KBM-7 (cell line): ENCODE measurements at places on chromosomes 1 and 21.

DNA sequence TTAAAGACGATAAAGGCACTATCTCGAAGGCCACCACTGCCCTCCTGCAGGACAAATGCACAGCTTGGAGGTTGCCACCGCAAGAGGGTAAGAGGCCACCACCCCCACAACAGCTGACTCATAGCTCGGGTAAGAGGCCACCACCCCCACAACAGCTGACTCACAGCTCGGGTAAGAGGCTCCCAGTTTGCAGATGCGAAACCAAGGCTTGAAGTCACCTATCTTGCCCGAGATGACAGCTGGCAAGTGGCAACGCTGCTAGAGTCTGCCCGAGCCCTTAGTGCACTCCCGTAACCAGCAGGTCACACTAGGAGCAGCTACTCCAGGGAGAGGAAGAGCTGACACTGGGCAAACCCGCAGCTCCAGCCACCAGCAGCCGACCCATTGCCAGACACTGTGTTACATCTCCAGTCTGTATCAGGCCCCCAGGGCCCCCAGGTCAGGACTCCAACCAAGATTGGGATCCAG lies 17.1 kb upstream of the SPSB1 start:
- DNase-seq, result peak; percentile 62

DNA sequence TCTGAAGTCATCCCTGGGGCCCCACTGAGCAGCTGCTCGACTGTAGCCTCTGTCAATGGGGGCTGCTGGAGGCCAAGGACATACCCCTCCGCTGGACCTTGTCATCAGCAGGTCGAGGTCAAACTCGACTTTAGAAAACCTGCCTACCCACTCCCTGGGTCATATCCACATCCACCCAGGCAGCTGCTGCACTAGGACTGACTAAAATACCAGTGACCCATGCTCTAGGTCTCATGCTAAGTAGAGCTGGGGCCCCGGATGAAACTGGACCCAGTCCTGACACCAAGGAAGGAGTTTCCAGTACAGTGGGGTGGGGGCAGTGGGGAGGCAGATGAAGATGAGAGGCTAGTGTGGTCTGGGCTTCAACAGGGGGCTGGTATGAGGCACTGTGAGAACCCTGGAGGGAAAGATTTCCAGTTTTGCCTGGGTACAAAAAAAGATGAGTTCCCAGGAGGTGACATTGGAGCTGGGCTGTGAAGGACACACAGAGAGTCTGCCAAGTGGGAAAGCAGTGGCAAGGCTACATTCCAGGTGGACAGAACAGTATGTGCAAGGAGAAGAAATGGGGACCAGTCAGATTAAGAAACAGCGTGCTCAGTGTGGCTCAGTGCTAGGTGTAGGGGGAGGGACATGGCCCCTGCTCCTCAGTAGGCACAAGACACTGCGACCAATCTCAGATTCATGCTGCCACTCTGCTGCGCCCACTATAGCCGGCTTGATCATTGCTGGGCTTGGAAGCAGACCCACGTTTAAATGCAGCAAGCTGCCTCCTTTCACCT lies 12.4 kb downstream of the SLC2A1 start:
- DNase-seq, result no peak

DNA sequence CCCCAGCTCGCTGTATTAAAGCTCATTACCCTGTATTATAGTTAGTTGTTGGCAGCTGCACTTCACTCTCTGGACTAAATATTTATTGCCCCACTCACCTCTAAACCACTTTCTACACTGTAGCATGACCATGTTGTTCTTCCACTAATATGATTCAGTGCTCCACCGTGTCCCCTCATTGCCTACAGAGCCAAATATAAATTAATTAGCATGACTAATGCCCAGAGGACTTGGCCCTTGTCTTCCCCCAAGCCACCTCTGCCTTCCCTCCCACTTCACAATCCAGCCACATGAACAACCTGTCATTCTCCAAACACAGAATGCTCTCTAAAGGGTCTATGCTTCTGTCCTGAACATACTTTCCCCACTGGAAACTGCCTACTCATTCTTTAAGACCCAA lies 276.5 kb downstream of the PLPP3 start:
- DNase-seq, result no peak

- no peak for DNase-seq
These were observed 36.8 kb upstream of the RUNX3 start for GRCh38 chr1:24966724-24967346.

GRCh38 chr21:42499444-42500112 lies 3.6 kb upstream of the RSPH1 start:
- DNase-seq, result no peak

GRCh38 chr1:15065291-15065690 lies 88.3 kb upstream of the TMEM51 start:
- DNase-seq, result no peak

GRCh38 chr1:97529600-97529999 lies 391.2 kb downstream of the DPYD start:
- DNase-seq, result no peak

DNA sequence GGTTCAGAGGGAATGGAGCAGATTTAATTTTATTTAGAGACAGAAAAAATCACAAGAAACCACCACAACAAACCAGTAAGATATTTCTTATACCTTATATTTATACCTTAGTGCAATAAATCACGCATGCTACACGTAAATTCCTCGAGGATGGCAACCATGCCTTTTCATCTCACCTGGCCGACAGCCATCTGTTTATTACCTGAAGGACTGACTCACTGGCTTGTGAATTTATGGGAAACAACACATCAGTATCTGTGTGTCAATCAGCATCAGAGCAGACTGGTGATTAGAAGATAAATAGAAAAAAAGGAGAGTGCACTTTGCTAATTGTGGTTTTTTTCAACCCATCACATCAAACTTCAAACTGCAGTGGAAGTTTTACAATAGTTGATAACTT lies 58.4 kb downstream of the S1PR1 start:
- no peak for DNase-seq

GRCh38 chr1:236108027-236108648 lies 34.2 kb upstream of the GPR137B start:
- DNase-seq, result no peak

DNA sequence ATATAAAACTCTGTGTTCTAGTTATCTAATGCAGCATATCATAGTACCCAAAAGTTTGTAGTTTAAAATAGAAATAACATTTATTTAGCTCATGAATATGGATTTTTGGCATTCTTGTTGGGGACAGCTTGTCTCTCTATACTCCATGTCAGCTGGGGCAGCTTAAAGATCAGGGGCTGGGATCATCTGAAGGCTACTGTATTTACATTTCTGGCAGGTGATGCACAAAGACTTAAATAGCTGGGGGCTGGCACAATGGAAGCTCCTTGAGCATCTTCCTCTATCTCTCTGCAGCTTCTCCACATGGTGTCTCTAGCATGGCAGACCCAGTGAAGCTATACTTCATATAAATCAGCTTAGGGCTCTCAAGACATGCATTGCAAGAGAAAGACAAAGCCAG lies 55.6 kb upstream of the DAB1 start:
- DNase-seq, result no peak

- no peak for DNase-seq
These were observed 631.6 kb upstream of the CAMK1G start for GRCh38 chr1:208951908-208952307.

DNA sequence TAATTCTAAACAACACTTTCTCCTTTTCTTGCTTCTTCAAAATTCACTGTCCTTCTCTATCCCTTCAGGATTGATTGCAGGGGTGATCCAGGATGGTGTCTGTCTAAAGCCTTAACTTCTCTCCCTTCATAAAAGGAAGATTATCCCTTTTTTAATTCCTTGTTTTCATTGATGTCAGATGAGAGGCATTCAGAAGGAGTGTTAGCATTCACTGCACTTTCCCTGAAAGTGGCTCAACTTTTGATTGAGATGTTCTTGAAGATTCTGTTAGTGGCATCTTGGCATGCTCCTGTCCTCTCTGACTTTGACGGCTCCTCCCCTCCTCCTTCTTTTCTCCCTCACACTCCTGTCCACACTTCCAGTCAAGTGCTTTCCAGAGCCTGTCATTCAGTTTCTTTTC lies 71.6 kb downstream of the ST6GALNAC3 start:
- DNase-seq, result no peak

DNA sequence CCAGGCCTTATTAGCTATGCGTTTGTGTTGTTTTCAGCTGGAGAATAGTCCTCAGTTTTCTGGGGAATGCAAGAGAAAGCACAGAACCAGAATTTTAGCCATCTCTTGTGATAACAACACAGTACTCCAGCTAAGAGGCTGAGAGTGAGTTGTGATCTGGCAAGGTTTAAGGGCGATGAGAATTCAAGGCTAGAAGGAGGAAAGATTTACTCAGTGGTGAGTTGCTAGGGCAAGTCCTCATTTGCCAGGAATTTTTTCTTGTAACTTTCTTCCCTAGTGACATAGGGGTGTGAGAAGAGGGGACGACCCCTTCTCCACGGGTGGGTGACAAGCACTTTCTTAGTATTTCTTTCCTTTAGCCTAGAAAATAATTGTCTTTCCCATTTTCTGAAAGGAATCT lies 53.2 kb downstream of the HHAT start:
- no peak for DNase-seq

- peak; percentile 70 for DNase-seq
These were observed 83.6 kb upstream of the SLC25A33 start for GRCh38 chr1:9455487-9456234.

- DNase-seq, result no peak
These were observed 14.1 kb upstream of the KLHDC8A start for GRCh38 chr1:205370780-205371179.

- no peak for DNase-seq
These were observed 8.3 kb upstream of the TRABD2B start for GRCh38 chr1:48005253-48006117.

DNA sequence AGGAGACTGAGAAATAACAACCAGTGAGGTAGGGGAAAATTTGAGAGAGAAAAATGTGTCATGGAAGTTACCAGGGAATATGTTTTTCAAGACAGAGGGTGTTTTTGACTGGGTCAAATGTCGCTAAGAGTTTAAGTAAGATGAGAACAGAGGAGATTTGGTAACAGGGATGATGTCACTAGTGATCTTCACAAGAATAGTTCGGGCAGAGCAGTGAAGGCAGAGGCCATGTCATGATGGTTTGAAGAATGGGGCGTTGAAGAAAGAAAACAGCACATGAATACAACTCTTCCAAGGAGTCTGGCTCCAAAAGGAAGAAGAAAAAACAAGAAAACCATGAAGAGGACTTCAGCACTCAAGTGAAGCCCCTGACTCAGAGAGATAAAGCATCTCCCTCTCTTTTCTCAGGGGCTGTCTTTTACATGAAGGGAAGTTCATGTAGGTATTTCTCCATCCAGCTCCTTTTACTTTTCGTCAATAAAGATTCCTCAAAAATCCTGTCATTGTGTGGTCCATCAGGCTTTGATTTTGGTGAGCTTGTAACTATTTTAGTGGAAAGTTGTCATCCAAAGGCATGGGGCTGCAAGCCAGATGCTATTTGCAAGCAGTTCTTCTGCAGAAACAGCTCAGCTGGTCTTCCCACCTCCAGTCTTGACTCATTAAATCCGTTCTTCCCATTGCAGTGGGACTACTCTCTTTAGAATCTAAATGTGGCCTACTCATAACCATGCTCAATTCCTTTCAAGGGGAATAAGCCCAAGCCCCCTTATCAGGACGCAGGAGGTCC lies 397.3 kb downstream of the LMX1A start:
- no peak for DNase-seq

DNA sequence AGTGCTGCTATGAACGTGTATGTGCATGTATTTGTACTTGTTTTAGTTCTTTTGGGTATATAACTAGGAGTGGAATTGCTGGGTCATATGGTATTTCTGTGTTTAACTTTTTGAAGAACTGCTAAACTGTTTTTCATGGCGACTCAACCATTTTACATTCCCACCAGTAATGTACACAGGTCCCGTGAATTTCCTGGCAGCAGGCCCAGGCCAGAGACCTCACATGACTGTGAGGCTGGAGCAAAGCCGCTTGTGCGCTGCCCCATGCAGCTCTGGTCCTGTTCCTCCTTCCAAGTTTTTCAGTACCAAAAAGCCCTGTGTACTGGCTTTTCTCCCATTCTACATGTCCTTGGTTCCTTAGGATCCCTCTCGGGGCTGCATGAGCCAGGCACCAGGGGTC lies 29.6 kb downstream of the ACOT11 start:
- DNase-seq, result no peak

GRCh38 chr1:230768903-230769570 lies 21.8 kb downstream of the CAPN9 start:
- no peak for DNase-seq

GRCh38 chr1:183417772-183418491 lies at the start of gene NMNAT2:
Gene NMNAT2, minus strand, starts transcription at chr1:183418380. Its CDS starts 113 bp downstream, at chr1:183418267.
- DNase-seq, result no peak

DNA sequence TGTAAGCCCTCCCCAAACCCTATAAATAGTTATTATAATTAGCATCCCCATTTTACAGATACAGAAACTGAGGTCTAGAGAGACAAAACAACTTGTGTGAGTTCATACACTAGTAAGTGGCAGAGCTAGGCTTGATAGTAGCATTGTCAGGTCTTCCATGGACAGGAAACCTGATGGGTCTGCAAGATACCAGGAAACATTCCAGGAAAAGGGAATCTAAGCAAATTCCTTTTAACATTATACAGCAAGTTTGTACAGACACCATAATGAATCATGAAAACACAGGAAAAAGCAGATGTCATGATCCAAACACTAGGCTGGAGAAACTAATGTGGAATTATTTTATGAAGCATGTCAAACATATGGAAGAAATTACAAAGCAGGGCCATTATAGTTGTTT lies 89.1 kb upstream of the KCNK2 start:
- DNase-seq, result no peak

- no peak for DNase-seq
These were observed 43.4 kb downstream of the C8A start for GRCh38 chr1:56898005-56898373.

GRCh38 chr1:204051718-204052117 lies 21.2 kb upstream of the SOX13 start:
- DNase-seq, result no peak

GRCh38 chr21:45001134-45002095 lies 61.6 kb downstream of the SLX9 start:
- DNase-seq, result no peak

GRCh38 chr1:192088496-192088895 lies 69.8 kb upstream of the RGS18 start:
- no peak for DNase-seq

GRCh38 chr1:14767075-14767474 lies 168.6 kb downstream of the KAZN start:
- DNase-seq, result no peak

DNA sequence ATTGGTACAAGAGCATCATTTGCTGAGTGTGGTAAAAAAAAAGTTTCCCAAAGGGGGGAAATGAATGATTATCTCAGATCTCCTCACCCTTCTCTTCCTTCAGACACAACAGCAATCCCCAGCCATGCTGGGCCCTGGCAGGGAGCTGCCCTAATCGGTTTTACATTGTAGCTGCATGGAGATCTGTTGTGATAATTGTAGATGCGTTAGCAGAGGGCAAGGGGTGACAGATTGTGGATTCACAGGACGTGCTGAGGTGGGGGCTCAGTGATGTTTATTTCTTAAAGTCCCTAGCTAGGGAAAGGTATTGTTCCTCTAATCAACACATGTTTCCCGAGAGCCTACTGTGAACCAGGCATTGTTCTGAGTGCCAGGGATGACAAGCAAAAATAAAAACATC lies 304.1 kb downstream of the PBX1 start:
- DNase-seq, result no peak
